NCI-H1048 (cell line): ENCODE measurements at places on chromosomes 11 and 22.

DNA sequence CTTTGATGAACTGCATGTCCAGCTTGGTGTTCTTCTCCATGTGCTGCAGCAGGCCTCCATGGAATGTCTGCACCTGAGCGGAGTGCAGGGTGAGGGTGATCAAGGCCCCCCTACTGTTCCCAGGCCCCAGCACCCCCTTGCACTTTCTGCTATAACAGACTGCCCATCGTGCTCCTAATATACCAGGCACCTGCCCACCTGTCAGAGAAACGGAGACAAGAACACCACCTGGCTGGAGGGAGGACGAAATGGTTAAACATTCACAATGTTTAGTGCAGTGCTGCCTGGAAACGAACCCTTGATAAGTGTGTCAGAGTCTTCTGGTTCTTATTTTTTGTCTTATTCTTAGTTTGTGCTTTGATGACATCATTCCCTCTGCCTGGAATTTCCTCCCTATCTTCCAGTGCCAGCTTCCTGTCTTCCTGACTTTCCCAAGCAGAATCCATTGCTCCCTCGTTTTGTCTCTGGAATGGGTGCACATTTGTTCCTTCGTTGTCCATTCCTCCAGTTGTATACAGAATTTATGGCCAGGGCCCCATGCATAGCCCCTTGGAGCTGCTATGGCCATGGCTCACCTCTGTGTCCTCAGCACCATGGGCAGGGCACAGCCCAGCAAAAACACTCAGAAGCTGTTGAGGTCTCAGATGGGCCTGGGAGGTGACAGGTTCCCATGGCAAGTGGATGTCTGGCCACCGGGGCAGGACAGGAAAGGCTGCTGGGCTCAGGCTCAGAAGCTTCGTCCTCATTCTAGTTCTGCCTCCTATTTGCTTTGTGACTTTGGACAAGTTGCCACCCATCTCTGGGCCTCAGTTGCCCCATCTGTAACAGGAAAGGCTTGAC is 11.9 kb downstream of the BAIAP2L2 start:
- DNase-seq = no peak

DNA sequence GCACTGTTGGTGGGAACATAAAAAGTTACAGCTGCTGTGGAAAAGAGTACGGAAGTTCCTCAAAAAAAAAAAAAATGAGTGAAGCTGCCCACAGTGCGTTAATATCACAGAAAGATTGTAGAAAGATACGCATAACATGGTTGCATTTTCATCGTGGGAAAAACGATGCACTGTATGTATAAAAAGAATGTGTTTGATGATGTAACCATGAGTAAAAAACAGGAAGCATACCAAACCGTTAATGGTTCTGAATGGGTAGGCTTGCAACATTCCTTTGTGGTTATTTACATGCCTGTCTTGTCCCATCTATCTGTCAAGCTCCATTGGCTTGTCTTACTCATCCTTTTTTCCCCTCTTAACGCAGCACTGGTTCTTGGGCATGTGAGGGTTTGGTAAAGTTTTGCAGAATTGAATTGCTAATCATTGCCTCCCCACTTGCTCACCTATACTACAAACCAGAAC is 33.8 kb upstream of the DKK3 start:
- no peak for DNase-seq

- no peak for DNase-seq
Measured at GRCh38 chr11:416051-416756, 1.4 kb upstream of the SIGIRR start.

GRCh38 chr22:38446018-38446601 is 8.9 kb downstream of the KCNJ4 start:
- DNase-seq = no peak

- no peak for DNase-seq
Measured at GRCh38 chr22:48391820-48392219, 1435.9 kb downstream of the BRD1 start.

- no peak for DNase-seq
Measured at GRCh38 chr22:21020802-21021429, 6.0 kb downstream of the P2RX6 start.

- DNase-seq = no peak
Measured at GRCh38 chr22:38406617-38407016, 48.4 kb downstream of the KCNJ4 start.

DNA sequence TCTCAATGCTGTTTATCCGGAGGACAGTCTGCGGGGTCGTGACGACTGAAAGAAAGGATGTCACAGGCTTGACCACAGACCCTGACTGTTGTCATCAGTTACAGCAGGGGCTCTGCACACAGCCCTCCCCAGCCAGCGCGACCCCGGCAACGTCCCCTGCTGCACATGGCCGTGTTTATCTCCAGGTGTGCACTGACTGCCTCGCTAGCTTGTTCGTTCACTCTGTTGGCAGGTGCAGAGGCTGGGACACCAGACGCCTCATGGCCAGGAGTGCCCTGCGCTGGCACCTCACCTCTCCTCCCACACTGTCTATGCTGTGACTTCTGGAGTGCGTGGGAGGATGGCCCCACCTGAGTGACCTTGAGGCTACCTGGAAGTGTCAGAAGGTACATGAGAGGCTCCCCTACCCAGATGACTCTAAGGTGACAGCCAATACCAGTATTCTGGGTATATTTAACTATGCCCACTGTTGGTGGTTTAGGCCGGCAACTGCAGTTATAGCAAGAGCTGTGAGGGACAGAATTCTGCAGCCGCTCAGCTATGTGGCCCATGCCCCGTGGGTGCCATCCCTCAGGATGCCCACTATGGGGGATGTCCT is 12.2 kb downstream of the MRPL21 start:
- DNase-seq = no peak

- no peak for DNase-seq
Measured at GRCh38 chr11:134780486-134781147, 368.6 kb upstream of the B3GAT1 start.

- DNase-seq = no peak
Measured at GRCh38 chr22:49856343-49856742, 2.7 kb downstream of the ZBED4 start.

DNA sequence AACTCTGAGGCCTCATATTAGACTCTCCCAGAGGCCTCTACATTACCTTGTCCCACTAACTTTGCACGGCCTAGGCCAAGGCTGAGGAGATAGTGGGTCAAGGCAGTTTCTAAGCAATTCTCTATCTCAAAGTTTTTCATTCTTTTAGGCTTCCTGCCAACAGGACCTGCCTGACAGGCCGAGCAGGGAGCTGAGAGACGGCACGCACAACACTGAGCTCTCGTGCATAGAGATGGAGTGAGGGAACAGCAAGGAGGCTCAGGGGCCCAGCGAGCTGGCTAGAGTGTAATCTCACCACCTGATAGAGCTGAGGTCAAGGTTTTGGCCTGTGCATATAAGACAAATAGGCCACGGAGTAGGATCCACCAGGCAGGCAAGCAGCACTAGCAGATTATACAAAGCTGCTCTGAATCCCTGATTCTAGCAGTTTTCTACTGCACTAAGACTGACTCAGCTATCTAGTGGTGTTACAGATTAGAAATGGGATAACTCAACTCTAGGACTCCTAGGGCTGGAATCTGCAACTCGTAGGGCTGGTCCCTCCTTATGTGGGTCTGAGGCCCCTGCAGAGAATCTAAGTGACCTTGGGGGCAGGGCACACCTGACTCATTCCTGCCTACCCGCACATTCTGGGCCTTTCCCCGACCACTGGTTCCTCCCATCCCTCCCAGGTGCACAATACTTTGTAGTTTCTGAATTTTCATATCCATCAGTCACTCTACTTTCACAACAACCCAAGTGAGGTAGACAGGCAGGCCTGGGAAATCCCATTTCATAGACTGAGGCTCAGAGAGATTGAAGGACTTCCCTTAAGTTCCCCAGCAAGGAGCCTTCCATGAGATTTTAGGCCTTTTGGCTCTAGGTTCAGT is 1.7 kb downstream of the CYB5R2 start:
- DNase-seq = no peak

DNA sequence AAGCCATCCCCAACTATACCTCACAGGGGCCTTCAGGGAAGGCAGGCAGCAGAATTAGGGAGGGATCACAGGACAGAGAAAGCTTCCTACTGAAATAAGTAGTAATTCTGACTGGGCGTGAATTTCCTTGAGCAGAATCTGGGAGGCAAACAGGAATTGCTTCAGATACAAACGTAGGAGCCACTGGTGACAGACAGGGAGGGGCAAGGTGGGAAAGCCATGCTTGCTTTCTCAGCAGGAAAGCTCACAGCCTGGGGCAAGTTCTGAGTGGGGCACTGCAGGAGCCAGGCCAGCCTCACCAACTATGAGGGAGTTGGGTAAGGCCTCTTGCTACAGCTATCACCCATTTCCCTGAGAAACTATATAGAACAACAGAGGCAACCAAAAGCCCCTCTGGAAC is 43.6 kb downstream of the ARHGAP32 start:
- no peak for DNase-seq

DNA sequence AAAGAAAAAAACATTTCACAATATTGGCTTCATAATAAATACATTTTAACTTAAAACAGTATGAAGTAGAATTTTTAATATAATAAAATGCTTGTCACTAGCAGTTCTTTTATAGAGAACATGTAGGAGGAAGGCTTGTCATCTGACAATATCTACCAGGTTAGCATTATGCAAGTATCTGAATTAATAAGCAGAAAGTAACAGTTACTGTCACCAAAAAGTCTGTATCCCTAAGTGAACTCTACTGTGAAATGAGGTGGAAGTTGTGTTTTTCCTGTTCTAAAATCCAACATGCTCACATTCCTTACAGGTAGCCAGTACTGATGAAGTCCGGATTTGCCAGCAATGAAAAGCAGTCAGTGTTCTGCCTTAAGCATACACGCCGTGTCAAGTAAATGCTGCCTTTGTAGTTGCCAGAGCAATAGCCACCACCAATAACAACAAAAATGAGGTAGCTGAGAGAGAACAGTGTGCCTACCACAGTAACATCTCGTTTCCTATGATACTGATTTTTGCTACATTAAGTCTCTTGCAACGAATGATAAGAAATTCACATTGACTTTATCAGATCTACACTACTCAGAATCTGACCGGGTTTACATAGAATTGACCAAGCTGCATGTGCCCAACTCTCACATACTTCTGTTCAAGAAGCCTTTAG is 95.5 kb downstream of the SIK3 start:
- DNase-seq = no peak

GRCh38 chr22:30562366-30562765 is 12.1 kb downstream of the GAL3ST1 start:
- no peak for DNase-seq

DNA sequence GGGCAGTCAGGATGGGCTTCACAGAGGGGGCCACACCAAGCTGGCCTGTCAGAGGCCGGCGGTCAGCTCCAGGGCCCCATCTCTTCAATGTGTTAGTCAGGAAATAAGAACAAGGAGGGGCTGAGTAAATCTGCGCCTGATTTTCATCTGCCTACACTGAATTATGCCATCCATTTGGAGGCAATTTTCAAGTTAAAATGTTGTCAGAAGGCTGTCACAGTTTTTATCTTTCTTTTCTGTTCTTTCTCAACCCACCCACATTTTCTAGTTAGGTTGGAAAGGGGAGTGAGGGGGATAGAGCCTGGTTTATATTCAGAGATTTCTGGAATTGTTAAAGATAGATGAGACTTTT is 18.8 kb downstream of the ADORA2A start:
- no peak for DNase-seq

DNA sequence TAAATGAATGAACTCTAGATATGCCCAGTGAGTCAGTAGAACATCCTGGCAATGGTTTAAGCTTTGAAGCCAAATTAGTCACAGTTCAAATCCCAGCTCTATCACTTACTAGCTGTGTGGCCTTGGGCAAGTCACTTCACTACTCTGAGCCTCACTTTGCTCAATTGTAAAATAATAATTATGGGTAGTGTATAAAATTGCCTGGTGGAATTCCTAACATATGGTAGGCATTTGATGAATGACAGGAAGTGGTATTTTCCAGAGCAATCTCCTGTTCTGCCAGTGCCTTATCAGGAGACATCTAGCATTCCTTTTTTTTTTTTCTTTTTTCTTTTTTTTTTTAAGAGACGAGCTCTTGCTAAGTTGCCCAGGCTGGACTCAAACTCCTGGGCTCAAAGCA is 13.0 kb downstream of the SCN4B start:
- no peak for DNase-seq

DNA sequence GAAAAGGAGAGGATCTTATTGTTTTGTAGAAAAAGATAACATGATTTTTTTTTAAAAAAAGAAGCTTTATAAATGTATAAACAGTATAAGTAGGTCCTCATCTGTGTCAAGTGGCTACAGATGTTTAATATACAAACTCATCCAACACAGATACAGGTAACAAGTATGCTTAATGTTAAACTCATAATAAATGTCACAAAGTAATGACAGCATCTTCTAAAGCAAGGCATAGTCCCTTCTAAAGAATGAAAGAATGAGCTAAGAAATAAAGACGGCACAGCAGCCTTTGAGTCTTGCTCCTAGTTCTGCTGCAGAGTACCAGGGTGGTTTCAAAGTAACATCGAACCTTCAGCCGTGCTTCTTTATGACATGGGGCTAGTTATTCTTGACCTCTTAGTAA is 28.7 kb upstream of the BLID start:
- no peak for DNase-seq

DNA sequence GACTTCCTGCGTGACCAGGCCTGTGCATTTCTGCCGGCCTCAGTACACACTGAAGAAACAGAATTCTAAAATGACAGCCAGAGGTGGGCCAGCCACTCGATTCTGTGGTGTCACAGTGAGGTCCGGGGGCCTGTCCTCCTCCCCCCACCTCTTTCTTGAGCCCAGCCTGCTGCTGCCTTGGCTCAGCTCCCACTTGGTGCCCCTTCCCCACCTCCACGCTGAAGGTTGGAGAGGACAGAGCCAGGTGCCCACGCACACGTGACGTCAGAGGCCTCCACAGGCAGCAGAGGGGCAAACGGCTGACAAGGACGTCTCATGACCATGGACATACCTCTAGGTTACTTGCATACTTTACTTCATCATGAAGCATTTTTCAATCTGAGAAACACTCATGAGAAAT is 78.0 kb upstream of the SHANK2 start:
- DNase-seq = no peak

GRCh38 chr11:74707602-74708510 is 23.4 kb downstream of the CHRDL2 start:
- DNase-seq = no peak
